ENCODE measurements at places on chromosomes 7 and 10. TPM values are rescaled to one million over a fixed set of nuclear protein-coding genes. Genes with fewer than 3 reads are reported as not detected.

Gene FAM241B
- total RNA-seq, result 4.1 TPM

Gene MYO3A
- total RNA-seq, result not detected

Gene LLCFC1
- not detected for total RNA-seq

Gene CPA2
- not detected for total RNA-seq

Gene MMD2
- total RNA-seq, result not detected

Gene RSPH10B2
- 0.34 TPM for total RNA-seq

Gene GPR146
- 1.2 TPM for total RNA-seq

Gene ZYX
- 85.2 TPM for total RNA-seq

Gene TUBB8
- total RNA-seq, result not detected
